Mesenteric fat pad (tissue), 1 donor: ENCODE measurements at places on chromosomes 12 and 14. TPM values are rescaled to one million over a fixed set of nuclear protein-coding genes. Genes with fewer than 3 reads are reported as not detected.

DNA sequence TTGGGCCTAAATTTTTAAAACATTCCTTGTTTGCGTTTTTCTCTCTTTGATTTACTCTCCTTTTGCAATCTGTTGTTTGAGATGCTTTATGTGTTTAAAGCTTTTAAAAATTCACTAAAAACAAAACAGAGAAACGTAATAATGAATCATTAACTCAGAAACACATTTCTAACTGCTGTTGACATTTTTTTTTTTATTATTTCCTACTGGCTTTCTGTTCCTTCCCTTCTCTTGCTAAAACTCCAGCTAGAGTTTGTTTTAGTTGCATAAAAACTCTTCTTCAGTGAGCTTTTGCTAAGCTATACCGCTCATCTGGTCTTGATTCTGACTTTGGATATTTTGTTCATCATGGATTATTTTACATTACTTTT lies 29.0 kb upstream of the SRGAP1 start:
- no peak for DNase-seq

DNA sequence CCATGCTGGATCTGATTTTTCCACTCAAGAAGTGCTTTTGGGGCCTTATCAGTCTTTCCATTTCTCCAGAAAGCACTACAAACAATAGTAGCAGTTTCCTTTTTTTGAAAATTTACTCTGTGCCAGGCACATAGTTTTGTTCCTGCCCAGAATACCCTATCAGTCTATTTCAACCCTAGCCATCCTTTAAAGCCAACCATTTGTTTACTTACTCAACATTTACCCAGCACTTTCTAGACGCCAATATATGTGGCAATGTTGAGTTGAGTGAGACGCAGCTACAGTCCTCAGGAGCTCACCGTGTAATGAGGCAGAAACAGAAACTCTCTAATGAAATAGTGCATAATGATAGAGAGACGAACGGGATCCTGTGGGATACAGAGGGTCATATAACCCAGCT lies 32.9 kb upstream of the CHST11 start:
- DNase-seq = no peak

DNA sequence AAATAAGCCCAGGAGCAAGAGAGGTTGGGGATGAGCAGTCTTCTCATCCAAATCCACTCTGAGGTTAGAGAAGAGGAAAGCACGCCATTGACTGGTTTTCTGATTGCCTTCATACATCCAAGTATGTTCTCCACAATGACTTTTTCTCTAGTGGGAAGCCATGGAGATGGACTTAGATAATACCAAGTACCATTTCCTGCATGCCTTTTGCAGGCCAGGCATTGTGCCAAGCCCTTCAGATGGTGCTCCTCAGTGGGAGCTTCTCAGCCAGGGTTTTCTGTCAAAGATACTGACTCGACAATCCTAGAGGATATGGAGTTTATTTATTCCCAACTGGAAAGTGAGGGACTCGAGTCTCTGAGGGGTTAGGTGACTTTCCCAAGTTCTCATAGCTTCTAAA lies 218.0 kb downstream of the ZFP36L1 start:
- peak; percentile 35 for DNase-seq

DNA sequence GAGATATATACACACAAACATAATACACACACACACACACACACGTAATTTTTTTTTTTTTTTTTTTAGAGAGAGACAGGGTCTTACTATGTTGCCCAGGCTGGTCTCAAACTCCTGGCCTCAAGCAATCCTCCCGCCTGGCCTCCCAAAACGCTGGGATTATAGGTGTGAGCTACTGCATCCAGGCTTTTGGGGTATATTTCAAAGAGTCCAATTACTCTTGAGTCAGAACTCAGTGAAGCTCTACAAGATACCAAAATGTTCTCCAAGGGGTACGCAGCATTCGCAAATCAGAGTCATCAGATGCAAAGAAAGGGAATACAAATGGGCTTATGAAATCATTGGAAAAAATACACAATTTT lies 54.0 kb downstream of the PHLDA1 start:
- DNase-seq = no peak

GRCh38 chr12:102745971-102746600 lies 171.0 kb downstream of the PAH start:
- no peak for DNase-seq

- peak; percentile 77 for DNase-seq
Measured at GRCh38 chr14:101174522-101174838, 271.0 kb upstream of the RTL1 start.

The PELI2 gene
- total RNA-seq = 7.3 TPM

The CPM gene
- 201 TPM for total RNA-seq

The CEP290 gene
- total RNA-seq = 11.5 TPM
